ENCODE measurements at places on chromosomes 7 and 10. TPM values are rescaled to one million over a fixed set of nuclear protein-coding genes. Genes with fewer than 3 reads are reported as not detected.

The EPHB6 gene
- total RNA-seq: 1.5 TPM

- no peaks in the 10 kb centered on the region for H3K36me3 ChIP-seq
- DNase-seq: no peak
Measured at GRCh38 chr10:114881901-114882300, 56.1 kb upstream of the TRUB1 start.

GRCh38 chr7:20519645-20520044 lies 95.8 kb upstream of the ABCB5 start:
- no peaks in the 10 kb centered on the region for H3K36me3 ChIP-seq
- H3K27ac ChIP-seq: no peak overlapping the region
- no peak overlapping the region for H3K4me3 ChIP-seq
- H3K4me1 ChIP-seq: no peaks in the 10 kb centered on the region

DNA sequence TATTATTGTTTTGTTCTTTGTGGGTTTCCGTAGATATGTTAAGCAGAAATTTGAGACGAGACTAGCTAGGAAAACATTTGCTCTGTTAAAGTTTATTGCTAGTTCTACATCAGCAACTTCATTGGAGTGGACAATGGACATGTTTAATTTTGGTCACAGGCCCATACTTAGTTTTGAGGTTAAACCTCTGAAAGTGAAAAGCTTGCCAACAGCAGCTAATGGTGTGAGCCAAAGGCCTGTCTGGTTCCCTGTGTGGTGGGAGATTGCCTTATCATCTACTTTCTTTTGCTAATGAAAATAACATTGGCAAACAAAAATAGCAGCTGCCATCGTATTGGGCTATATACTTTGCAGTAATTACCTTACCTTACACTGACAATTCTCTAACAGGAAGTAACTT lies 388.4 kb upstream of the FZD8 start:
- no peaks in the 10 kb centered on the region for H3K36me3 ChIP-seq
- no peaks in the 10 kb centered on the region for H3K27me3 ChIP-seq
- H3K4me1 ChIP-seq: no peaks in the 10 kb centered on the region
- no peak overlapping the region for H3K27ac ChIP-seq

- DNase-seq: no peak
- no peaks in the 10 kb centered on the region for H3K4me1 ChIP-seq
- no peak overlapping the region for H3K27ac ChIP-seq
Measured at GRCh38 chr7:100817097-100817496, 10.2 kb downstream of the EPHB4 start.
